Mucosa of descending colon (tissue), 3 donors: ENCODE measurements at places on chromosomes 6 and 20.

DNA sequence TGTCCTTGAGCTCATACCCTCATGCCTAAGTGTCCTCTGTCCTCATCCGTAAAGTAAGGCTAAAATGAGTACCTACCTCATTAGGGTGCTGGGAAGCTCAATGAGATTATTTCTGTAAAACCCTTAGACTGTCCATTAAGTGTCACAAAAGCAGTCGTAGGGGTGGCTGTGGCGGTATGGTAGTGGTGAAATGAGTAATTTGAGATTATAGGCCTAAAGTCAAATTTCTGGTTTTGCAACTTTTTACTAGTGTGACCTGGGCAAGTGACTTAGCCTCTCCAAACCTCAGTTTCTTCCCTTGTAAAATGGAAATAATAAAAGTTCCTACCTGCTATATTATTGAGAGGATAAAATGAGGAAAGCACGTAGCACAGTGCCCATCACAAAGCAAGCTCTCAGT lies 148.2 kb upstream of the AKAP12 start:
- DNase-seq, result no peak

- no peak for DNase-seq
These were observed 81.2 kb upstream of the VSTM2L start for GRCh38 chr20:37821696-37822095.

DNA sequence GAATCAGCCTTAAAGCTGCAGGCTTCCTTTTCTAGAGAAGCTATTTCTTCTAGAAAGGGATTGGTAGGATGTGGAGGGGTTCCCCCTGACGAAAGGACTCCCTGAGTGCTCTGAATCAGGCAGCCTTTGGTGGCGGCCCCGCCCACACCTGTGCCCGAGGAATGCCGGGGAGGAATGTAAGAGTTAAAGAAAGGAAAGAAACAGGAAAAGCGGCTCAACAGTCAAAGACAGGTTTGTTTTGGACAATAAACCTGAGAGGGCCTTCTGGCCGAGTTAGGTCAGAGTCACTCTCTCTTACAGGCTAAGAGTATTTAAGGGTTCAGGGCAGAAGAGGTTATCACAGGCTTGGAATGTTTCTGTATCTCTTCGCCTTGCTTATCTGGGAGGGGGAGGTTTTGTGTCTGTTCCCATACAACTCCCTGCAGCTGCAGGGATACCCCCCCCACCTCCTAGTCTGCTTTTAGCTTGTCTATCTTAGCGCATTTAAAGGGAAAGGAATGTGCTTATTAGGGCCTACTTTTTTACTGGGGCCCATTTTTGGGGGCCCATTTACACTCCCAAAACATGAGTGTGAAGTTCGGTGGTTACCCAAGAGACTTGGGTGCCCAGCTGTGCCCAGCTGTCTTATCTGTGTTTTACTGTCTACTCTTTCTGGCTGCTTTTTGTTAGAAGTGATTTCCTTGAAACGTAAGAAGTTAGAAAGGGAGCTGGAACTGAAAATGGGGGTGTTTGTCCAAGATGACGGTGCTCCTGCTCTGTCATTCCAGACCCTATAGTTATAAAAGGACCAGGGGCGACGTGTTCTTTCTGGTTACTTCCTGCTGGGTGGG lies 32.8 kb downstream of the DYNLT1 start:
- no peak for DNase-seq

- no peak for DNase-seq
These were observed 13.1 kb downstream of the TFAP2A start for GRCh38 chr6:10401632-10402223.

DNA sequence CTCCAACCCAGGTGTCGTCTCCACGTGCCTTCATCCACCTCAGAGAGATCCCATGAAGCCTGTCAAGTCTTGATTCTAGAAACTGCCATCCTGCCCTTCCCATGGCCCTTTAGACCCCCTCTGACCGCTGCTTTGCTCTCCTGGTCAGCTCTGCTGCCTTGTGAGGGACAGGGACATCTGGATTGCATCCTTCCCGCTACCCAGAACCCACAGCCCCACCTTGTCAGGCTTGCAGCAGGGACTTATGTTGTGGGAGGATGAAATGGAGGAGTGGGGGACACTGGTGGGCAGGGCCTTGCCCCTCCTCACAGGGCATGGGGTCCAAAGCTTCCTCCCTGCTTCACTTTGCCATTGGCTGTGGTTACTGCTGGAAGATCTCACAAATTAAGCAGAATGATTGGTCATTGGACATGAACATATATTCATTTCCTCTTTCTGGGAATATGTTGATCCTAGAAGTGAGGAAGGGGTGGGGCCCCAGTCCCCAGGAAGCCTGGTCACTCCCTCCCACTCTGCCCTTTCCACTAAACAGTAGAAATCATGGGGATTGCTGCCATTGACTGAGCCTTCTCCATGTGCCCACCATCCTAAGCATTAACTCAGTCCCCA lies 4.5 kb downstream of the GLP1R start:
- no peak for DNase-seq

DNA sequence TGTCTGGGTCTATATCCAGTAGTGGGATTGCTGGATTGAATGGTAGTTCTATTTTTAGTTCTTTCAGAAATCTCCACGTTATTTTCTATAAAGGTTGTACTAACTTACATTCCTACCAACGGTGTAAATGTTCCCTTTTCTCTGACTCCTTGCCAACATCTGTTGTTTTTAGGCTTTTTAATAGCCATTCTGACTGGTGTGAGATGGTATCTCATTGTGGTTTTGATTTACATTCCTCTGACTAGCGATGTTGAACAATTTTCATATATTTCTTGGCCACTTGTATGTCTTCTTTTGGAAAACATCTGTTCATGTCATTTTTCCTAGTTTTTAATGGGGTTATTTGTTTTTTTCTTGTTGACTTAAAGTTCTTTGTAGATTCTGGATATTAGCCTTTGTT lies 99.3 kb downstream of the BMP2 start:
- DNase-seq, result no peak

- DNase-seq, result no peak
These were observed 11.8 kb upstream of the TUBB2B start for GRCh38 chr6:3239110-3239830.

GRCh38 chr20:19654921-19655320 lies 103.1 kb upstream of the RIN2 start:
- DNase-seq, result no peak

- no peak for DNase-seq
These were observed 105.4 kb downstream of the MAFB start for GRCh38 chr20:40583636-40584035.

GRCh38 chr6:118921084-118921483 lies 13.9 kb downstream of the MCM9 start:
- no peak for DNase-seq

DNA sequence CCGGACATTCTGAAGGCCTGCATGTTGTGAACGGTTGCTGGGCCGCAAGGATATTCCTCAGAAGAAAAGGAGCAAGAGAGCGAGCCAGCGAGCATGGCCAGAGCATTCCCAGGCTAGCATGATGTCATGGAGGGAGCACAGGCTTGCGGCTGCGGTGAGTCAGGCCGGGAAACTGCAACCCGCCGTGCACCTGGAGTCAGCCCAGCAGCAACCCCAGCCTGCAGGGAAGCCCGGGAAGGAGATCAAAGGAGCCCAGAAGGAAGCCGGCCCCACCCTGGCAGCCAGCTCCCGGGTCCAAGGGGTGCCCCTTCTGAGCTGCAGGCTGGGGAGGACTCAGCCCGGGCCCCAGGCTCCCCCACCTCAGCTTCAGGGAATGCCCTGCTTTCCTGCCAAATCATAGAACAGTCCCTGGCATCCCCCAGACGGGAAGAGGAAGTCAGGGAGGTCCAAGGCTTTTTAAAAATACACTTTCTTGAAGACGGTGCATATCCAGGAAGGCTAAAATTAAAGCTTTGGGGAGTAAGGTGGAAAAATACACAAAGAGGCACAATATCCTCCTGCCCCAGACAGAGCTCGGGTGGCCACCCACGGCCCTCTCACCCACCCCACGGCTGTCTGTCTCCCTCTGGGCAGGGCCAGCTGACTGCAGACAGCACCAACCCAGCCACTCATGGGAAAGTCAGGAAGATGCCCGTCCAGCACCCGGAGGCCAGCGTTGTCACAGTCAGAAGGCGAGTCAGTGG lies 53.7 kb downstream of the BMP7 start:
- DNase-seq, result peak; percentile 48

DNA sequence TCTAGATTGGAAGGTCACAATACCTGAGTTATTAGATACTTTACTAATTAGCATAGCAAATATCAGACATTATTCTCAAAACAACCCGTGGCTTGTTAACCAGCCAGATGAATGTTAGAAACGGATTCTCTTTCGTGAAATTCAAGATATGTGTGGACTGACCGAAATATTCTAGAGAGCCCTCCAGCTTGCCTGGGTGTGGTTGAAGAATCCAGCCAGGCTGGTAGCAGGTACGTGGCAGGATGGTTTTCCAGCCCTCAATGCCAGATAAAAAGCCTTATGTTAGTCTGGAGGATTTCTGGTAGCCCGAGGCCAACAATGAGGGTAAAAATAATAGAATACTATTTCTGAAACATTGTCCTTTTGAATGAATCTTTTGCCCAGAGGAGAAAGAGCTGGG lies 19.3 kb downstream of the ECT2L start:
- DNase-seq, result no peak

- no peak for DNase-seq
These were observed 51.3 kb downstream of the CD109 start for GRCh38 chr6:73747289-73747688.

DNA sequence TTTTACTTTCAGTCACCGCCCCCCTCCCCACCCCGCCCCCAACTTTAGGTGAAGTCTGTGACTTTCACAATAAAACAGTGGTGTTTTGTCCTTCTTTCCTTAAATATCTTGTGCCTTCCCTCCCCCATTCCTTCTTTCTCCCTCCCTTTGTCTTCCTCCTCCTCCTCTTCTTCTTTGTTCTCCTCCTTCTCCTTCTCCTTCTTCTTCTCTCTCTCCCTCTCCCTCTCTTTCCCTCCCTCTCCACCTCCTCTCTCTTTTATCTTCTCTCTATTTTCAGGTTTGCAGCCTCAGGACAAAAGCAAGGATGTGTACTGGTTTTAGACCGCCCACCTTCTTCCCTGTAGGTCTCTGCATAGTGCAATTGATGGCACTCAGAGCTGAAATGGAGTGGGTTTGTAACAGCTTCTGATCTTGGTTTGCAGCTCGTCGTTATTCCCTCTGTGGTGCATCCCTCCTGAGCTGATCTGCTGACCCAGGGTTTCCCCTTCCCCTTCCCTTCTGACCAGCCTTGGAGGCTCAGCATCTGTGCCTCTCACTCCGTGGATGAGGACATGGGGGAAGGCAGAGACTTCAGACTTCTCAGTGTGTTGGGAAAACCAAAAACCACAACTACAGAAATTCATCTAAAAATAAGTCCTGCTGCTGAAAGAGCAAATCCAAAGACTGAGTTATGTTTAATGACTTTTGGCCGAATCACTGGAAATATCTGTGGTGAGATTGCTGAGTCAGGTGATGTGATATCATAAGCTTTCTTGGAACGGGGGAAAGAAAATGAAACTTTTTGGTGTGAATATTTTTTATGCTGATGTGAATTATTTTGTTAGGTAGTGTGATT lies 6.9 kb downstream of the VGLL2 start:
- DNase-seq, result no peak

- no peak for DNase-seq
These were observed 878 bp upstream of the HLA-DMA start for GRCh38 chr6:32953775-32954174.

GRCh38 chr6:76134651-76135050 lies 62.2 kb upstream of the IMPG1 start:
- DNase-seq, result no peak

GRCh38 chr20:51529081-51529681 lies 13.3 kb downstream of the NFATC2 start:
- no peak for DNase-seq

GRCh38 chr6:142861711-142862110 lies 83.3 kb downstream of the HIVEP2 start:
- no peak for DNase-seq

DNA sequence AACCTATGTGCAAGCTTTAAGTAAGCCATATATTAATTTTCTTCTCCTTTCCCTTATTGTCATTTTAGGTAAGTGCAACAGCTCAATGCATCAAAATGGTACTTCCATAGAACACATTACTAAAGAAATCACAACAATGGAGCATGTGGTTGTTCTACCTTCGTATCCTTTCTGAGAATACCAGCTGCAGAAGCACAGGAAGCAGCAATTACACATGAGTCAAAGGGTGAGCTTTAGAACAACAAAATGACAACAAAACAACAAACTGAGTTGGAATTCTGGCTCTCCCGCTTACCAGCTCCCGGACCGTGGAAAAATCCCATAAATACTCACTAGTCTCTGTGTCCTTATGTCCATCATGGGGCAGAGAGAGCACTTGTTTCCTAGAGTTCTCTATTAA lies 108.9 kb downstream of the BCAS1 start:
- no peak for DNase-seq

DNA sequence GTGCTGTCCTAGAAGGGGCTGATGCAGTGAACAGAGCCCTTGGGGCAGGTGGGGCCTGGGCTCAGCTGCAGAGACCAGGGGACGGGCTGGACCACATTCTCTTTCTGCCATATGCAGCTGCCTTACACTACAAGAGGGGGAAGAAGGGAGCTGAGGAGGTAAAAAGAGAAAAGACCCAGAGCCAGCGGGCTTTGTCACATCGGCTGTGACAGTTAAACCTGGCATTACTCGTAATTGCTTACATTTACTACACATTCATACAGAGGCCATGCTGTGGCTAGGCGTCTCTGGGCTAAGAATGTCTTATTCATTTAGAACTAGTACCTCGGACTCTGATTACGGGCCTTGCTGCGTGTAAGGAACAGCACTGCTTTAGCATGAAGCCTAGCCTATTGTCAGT lies 12.8 kb upstream of the MAS1L start:
- no peak for DNase-seq

- DNase-seq, result no peak
These were observed 126.7 kb upstream of the NOX3 start for GRCh38 chr6:155582016-155582991.

DNA sequence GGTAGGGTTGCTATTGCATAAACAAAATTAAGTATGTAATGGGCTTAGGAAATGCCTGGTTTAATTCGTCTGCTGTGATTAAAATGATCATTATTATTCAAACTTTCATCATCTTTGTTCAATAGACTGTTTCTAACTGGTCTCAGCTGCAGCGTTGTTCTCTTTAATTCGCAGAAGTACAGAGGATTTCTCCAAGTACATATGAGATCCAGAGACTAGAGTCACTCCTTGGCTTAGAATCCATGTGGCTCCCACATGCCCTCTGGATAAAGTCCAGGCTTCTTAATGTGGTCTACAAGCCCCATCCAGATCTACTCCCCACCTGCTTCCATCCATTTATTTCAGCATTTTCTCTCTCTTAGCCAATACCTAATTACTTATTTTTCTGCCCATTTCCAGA lies 1.1 kb upstream of the ZBTB24 start:
- DNase-seq, result no peak

GRCh38 chr6:117907601-117908245 lies 659 bp downstream of the SLC35F1 start:
- no peak for DNase-seq
